ENCODE measurements at places on chromosomes 6 and 20.

- DNase-seq: no peak
Measured at GRCh38 chr6:119454714-119455113, 105.2 kb upstream of the MAN1A1 start.

- DNase-seq: no peak
Measured at GRCh38 chr6:135451617-135452190, 45.8 kb downstream of the AHI1 start.

- DNase-seq: no peak
Measured at GRCh38 chr6:166423781-166424180, 41.0 kb upstream of the MPC1 start.

DNA sequence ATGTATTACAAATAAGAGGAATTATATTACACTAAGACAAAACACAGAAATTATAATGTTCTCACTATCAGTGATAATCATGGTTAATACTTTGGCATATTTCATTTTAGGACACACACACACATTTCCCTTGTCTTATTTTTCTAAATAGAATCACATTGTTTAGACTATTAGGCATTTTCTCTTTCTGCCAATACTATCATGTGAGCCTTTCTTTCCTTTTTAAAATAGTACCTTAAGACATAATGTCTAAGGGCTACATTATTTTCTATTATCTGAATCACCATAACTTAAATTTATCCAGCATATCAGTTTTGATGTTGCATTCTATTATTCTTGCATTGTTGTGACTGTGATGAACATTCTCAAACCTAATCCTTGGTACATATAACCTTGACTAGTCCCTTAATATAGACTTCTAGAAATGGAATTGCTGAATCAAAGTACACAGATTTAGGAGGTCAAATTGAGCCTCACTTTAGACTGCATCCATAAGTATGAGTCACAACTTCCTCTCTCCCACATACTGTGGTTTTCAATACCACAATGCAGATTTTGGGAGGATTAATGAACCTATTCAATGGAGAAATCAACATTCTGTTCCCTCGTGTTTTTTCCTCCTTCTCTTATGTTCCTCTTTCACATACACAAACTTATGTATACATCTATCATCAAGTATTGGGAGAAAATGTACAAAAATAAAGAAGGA is 212.6 kb downstream of the MOXD1 start:
- no peak for DNase-seq

DNA sequence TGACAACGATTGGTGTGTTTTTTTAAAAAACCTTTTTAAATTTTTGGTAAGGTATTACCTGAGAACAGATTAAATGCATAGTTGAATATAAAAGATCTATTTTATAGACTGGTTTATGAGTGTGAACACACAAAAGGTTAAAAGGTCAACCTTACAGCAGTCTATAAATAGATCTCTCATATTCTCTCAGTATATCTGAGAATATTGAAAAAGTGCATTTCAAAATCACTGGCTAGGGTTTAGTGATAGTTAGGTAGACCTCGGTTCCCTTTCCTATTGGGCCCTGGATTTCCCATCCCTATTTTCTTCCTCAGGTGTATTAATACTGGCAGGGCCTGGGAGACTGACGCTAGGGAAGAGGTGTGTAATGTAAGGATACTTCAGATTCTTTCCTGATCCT is 723 bp upstream of the ZNF451 start:
- DNase-seq: no peak
